ENCODE measurements at places on chromosomes 5 and 9.

DNA sequence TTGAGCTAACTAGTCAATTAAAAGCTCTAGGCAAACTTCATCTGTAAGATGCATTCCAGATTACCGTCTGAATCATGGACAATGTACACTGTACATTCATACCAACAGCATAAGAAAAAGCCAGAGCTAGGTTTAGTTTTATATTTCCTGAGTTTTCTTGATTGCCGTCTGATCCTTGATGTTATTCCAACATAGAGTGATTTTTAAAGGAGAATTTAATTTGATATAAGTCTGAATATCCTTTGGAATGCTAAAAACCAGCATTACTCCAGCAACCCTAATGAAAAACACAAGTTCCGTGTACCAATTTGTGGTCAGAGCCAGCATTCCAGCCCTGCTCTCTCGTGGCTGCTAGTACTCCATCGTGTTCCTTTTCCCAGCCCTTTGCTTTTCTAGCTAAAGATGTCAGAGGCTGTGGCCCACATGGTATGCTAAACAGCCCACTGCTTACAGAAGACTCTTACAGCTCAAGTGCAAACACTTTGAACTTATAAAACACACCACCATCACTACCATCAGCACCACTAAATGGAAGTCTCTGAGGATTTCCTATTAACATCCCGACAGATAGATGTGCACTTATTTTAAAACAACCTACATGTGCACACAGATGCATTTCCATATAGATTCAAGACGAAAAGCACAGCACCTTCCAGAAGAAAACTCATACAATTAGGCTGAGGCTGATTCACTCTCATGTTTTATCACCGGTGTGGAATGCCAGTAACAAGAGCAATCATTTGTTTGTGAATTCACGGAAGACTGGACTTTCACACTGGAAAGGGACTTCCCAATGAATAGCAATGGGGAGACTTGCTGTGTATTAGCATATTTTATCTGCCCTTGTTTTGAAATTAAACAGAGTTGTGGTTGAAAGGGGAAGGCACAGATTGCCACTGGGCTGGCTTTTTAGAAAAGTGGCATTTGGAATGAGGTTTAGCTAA lies 246.9 kb upstream of the GAS1 start:
- DNase-seq, result no peak

DNA sequence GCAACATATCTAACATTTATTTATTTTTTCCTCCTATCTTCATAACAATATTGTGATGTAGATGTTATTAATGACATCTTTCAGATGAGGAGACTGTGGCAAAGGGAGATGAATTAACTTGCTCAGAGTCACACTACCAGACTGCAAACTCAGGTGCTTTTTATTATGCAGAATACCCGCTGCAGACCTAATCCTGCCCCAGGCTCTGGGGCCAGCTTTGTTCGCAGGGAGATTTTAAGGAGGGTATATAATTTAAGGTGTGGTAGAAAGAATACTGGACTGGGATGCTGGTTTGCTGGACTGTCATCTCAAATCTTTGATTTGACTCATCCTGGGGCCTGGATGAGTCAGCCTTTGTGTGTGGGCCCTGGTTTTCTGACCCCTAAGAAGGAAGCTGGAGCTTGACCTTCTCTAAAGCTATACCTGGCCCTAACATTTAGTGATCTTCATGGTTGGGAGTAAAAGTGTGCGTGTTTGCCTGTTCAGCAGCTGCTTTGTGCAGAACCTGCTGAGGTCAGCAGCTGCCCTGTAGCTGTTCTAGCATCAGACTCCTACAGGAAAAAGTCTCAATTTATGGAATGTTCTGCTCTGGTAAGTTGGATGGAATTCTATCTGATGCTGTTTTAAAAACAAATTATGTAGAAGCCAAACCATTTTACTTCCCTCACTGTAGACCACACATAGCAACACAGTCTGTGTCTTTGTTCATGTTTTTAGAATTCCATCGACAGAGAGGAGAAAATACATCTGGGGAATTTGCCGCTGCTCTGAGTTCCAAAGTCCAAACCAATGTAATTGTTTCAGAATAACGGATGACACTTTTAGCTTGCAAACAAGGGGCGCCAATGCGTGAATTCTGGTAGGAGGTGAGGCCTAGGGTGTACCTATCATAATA lies 4.5 kb downstream of the SLC36A1 start:
- peak; percentile 8 for DNase-seq

GRCh38 chr9:129445794-129446306 lies 175.1 kb downstream of the C9orf50 start:
- DNase-seq, result no peak

DNA sequence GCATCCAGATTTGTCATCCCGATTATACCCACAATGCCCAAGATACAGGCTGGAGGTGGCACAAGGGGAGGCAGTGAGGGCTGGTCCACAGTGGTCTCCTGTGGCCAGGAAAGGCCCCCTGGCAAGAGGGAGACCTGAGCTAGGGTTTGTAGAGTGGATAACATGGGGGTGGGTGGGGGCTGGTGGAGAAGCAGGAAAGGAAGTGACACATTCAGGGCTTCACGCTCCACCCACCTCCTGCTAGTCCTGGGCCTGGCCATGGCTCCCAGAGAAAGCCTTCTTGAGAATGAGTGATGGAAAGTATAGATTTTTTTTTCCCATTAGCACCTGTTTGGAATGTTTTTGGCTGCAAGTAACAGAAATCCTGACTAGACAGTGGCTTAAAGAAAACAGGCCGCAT lies 81.3 kb downstream of the ANKRD33B start:
- DNase-seq, result peak; percentile 13

- DNase-seq, result no peak
Observed at GRCh38 chr9:123291736-123292135, 23.4 kb upstream of the STRBP start.

DNA sequence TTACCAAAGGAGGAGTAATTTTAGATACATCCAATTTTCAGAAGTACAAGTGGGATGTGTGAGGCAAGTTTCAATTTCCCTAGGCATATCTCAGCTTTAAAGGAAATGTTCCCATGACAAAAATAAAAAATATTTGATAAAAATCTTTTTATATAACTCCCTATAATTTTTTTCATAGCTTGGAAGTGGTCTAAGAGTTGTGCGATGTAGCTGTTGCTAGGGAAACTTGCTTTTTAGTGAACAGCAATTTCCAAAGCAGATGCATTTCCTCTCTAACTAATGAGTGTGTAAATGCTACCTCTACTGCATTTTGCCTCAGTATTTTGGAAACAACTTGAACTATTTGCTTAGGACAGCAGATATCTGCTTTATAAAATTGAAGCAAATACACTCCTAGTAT lies 39.6 kb downstream of the MACIR start:
- no peak for DNase-seq

- DNase-seq, result peak; percentile 29
Observed at GRCh38 chr5:180208435-180209081, 453 bp downstream of the RASGEF1C start.

GRCh38 chr9:126853667-126854066 lies 6.8 kb upstream of the ZBTB34 start:
- DNase-seq, result no peak
